ENCODE measurements at places on chromosomes 11 and 22.
A peak's percentile ranks its signal among the peaks of the same experiment; 100 is the strongest.

GRCh38 chr11:371716-372590 is 2.7 kb downstream of the B4GALNT4 start:
- no peak for DNase-seq

- no peak for DNase-seq
Measured at GRCh38 chr22:17639247-17639741, 737 bp downstream of the BCL2L13 start.

GRCh38 chr22:30397656-30398635 is 1.1 kb downstream of the SEC14L2 start:
- no peak for DNase-seq

DNA sequence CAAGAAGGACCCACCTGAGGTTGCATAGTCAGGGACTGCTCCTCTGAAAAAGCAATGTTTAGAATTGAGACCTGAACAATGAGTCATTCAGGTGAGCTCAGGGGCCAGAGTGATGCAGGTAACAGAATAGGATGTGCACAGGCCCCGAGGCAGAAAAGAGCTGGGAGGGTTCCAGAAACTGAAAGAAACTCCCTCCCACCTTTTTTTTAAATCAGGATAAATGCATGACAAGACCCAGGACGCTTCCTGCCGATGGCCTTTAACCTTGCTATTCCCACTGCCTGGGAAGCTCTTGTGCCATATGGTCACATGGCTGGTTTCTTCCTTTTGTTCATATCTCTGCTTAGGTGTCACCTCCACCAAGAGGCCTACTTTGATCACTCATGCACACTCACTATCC is 214.2 kb upstream of the ZBED5 start:
- DNase-seq, result no peak

DNA sequence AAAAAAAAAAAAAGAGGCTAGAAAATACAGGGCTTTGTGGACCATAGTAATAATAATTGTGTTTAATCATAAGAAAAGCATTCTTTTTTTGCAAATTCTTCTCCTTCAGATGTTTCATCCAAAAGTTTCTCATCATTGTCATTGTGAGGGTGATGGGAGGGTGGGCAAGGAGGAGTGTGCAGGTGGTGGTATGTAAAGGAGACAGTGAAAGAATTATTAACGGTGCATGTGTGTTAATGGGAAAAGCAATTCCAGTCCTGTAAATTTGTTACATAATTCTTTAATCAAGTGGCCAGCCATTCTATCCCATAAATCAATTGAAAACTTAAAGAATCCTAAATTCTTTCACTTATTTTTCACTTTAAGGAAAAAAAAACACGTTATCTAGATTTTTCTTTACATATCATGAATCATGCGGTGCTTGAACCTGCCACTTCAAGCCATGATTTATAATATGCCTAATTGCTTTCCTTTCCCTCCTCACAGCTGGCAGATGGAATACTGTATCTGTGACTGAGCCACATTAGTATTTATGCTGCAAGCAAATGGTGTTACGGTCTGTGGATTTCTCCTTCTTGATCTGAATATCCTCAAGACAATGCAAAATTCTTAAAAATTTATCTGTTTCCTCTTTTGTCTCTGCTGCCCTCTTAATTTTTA is 318.5 kb downstream of the JRKL start:
- DNase-seq, result peak; percentile 12

DNA sequence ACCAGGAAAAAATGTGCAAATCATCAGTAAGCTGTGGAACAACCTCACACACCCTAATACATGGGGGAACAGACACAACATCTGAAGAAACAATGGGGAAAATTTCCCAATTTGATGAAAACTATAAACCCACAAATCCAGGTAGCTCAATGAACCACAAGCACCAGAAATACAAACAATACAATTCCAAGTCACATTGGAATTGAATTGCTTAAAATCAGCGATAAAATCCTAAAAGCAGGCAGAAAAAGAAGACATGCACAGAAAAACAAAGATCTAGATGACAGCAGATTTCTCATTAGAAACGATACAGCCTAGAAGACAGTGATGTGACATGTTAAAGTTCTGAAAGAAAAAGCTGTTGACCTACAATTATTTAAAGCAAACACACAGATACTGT is 32.0 kb downstream of the DGCR2 start:
- DNase-seq, result no peak

- DNase-seq, result no peak
Measured at GRCh38 chr11:79100093-79100910, 340.5 kb downstream of the TENM4 start.

DNA sequence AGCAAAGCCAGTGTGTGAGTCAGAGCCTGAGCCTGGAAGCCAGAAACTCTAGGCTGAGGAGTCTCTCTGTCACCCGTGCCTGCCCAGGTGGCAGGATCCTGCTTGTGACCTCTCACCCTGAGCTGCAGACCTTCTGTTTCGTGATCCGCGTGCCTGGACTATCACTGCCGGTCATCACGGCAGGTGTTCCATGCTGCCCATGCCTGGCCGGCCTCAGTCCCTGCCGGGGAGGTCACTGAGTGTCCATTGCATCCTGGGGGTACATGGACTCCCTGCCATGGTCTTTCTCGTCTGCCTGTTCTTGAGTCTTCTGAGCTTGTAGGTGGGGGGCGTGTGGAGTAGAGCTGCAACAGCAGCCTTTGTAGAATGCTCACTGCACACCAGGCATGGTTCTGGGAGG is 1032.4 kb downstream of the TBC1D22A start:
- no peak for DNase-seq

DNA sequence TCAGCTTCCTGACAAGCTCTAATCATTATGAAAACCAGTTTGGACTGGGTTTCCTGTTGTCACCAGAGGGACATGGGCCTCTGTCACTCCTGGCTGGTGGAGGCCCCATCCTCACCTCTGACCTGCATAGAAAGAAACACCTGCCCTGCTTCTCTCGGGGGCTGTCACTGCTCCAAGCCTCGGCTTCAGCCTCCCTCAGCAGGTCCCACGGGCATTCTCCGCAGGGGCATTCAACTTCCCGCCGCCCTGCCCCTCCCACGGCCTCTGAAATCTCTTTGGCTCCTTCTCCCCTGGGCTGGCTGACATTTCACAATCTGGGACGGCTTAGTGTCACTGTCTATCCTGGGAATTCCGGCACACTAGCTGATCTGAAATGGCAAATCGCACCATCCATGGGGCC is 257.9 kb downstream of the CTTN start:
- no peak for DNase-seq

DNA sequence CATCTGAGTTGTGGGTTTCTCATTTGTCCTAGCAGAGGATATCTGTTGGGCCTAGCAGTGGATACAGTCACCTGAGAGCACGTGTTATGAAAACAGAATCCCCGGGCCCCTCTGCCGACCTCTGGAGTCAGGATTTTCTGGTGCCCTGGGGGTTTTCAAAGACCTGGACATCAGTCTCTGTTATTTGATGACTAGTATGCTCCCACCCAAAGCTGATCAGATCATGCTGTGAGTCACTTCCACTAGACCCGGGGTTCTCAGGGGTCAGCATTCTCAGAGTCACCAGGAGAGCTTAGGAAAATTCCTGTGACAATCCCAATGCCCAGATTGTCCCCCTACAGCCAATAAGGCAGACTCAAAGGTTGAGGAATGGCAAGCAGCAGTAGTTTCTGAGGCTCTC is 38.7 kb downstream of the KCNJ1 start:
- DNase-seq, result no peak

DNA sequence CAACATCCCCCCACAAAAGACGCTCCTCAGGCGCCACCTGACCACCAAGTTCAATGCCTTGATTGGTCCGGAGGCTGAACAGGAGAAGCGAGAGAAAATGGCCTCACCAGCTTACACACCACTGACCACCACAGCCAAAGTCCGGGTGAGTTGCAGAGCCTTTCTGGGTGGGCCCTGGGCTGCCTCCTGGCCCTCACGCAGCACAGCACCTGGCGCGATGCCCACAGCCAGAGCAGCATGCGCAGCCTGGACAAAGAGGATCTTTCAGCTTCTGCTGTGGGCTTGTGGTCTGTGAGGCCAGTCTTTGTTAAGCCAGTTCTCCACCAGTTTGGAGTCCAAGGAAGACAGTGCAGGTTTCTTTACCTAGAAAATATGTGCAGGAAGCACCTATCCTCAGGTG is 21.6 kb downstream of the CYB5R2 start:
- DNase-seq, result no peak
